ENCODE measurements at places on chromosomes 16 and 17.

DNA sequence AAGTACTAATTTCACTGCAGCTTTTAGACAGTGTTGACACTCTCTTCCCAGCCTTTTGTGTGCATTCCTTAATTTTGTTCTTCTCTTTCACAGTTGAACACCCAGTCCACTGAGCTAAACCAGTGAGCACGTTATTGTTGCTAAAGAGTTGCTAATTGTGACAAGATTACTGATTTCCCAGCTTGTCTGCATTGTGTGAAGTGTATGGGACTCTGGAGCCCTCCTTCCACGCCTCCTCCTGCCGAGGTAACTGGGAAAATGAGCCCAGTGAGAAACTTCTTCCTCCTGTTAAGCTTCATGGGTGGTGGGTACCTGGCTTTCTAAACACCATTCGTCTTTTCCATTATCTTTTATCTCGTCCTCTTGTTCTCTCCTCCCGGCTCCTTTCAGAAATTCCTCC lies 29.8 kb upstream of the DNAH17 start:
- no peak for DNase-seq

DNA sequence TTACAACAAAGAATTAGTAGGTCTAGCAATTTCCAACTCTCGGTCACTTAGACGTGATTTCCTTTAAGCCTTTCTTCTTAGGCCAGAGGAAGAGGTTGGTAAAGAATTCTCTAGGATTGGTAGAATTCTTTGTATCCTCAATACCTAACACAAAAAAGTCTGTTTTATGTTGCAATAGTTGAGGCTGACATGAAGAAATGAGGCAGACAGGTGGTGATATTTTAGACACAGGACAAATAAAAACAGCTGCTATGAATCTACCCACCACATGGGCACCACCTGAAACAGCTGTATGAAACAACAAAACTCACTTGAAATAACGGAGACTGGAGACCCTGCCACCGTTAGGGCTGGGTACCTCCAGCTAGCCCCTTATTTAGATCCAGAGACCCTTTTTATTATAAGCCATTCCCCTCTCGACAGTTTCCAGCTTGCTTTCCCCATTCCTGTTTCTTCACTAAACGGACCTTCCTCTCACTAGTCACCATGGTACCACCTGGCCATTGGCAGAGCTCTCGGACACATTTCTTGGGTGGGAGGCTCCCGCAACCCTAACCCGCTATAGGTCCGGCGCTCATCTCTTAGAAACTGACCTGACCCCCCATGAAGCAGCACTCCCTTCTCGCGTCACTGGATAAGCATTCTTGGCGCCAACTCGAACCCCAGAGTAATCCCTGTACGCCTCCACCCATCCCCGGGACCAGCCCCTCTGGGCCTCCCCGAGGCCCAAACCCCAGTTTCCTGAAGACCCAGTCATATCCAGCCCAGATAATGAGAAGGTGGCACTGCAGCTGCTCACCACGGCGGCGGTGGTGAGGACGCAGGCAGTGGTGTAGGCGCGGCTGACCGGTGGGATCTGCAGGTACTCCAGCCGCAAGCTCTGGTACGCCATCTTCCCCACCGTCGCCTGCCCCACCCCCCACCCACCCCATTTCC lies at the start of gene DERL2:
Gene DERL2, minus strand, starts transcription at position 909 of the 936 bp plus-strand sequence. Its CDS starts 17 bp downstream, at position 892.
- DNase-seq, result no peak

DNA sequence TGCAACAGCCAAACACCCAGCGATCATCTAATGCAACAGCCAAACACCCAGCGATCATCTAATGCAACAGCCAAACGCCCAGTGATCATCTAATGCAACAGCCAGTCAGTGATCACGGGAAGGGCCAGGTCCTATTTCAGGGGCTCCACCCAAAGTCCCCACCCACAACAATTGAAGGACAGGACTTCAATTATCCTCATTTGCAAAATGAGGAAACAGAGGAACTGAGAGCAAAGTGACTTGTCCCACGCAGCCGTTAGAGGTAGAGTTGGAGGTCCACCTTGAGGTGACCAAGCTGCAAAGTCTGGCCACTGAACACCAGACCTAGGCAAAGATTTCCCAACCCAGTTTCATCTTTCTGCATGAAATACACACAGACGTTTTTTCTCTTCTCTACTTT lies 3.7 kb downstream of the ZG16B start:
- DNase-seq, result no peak

DNA sequence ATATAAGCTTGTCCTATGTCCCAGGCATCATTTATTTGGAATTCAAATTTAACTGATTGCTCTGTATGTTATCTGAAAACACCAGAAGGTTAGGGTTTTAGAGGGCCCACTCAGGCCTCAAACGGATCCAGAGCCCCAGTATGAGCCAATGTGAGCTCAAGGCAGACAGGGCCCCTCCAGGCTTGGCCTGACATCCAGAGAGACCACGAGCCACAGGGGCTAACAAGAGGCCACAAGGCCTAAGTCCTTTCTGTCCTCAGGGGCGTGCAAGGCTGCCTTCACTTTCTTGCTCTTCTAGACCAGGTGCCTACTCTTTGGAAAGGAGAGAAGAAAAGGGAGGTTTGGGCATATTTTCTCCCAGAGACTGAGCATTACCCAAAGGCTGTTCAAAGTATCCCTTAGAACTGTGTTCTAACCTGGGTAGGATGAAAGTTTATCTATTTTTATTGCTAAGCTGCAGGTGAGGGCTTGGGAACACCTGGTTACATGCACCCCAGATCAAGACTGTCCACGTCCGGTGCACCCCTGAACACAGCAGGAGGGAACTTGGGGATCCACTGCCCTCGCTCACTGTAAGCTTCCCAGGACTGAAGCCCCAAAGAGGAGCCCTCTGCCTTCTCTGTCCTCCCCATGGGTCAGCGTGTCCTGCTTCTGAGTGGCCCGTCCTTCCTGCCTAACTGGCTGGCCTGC lies 1.5 kb upstream of the ENGASE start:
- DNase-seq, result no peak

- DNase-seq, result no peak
These were observed 1.4 kb downstream of the ARSG start for GRCh38 chr17:68292689-68293040.

- DNase-seq, result no peak
These were observed 3.0 kb upstream of the WFIKKN2 start for GRCh38 chr17:50832267-50832863.

DNA sequence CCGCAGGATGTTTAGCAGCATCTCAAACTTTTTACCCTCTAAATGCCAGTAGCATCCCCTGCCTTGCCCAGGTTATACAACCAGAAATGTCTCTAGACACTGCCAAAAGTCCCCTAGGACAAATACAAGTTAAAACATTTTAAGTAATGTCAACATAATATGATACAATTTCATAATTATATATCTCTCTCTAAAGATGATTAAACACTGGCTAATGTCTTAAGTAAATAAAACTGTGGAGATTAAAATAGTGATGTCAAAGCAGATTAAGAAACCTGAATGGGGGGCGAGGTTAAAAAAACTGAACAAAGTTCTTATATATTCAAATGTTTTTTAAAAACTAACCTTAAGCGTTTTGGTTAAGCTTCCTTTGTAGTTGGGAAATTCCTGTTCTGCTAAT lies 62.1 kb downstream of the CFDP1 start:
- DNase-seq, result no peak

- DNase-seq, result no peak
These were observed 93.0 kb downstream of the SEC14L1 start for GRCh38 chr17:77233635-77234334.

DNA sequence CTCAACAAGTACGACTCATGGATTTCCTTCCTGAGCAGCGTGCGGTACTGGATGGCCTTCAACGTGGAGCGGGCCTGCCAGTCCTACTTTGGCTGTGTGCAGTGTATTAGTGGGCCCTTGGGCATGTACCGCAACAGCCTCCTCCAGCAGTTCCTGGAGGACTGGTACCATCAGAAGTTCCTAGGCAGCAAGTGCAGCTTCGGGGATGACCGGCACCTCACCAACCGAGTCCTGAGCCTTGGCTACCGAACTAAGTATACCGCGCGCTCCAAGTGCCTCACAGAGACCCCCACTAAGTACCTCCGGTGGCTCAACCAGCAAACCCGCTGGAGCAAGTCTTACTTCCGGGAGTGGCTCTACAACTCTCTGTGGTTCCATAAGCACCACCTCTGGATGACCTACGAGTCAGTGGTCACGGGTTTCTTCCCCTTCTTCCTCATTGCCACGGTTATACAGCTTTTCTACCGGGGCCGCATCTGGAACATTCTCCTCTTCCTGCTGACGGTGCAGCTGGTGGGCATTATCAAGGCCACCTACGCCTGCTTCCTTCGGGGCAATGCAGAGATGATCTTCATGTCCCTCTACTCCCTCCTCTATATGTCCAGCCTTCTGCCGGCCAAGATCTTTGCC lies 9.0 kb downstream of the HAS3 start:
- DNase-seq, result no peak

DNA sequence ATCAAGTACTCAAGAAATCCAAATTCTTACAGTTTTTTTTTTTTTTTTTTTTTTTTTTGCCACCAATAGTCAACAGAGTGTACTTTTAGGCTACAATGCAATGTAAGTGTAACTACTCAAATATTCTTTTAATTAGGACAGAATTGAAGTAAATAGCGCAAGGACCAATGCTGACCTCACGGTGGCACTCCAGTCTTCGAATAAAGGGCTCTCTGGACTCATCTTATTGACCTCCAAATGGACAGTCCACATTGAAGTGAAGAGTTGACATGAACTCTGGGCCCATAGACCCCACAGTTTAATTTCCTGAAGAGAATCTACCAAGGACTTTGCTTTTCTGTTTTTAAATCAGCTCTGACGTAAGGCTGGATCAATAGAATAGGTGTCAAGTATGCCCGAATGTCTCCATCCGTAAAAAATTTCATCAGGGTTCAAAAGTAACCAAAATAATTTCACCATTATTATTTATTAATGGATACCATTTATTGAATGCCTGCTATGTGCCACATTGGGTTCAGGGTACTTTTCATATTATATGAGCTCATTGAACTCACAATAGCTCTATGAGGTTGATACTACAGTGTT lies 7.3 kb upstream of the DDX52 start:
- no peak for DNase-seq

DNA sequence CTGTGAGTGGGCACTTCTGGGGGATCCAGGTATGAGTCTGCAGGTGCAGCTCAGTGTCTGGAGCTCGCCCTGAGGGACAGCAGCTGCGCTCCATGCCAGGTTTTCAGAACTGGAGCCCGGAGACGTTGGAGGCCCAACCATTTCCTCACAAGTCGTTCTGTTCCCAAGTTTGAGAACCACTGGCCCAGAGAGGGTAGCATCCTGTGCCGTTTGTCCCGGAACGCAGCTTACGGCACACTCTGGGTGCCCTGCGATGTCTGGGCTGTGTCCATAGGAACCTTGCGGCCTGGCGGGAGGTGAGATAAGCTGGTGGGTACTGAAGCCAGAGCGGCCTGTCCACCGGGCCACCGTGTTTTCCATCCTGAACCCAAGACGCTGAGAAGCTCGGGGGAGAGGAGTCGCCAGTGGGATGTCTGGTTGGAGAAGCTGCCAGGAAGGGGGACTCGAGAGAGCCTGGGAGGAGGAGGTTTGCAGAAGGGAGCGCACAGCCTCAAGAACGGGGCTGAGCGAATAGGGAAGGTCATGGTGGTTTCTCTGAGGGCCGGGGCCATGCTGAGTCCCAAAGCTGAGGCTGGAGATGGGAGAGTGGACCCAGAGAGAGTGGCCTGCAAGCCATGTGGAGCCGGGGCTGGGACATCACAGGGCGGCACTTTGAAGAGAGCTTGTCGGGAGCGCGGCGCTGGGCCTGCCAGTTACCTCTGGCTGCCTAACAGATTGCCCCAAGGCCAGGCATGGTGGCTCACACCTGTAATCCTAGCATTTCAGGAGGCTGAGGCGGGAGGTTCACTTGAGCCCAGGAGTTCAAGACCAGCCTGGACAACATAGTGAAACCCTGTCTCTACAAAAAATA lies 211.0 kb upstream of the GSE1 start:
- DNase-seq, result no peak

DNA sequence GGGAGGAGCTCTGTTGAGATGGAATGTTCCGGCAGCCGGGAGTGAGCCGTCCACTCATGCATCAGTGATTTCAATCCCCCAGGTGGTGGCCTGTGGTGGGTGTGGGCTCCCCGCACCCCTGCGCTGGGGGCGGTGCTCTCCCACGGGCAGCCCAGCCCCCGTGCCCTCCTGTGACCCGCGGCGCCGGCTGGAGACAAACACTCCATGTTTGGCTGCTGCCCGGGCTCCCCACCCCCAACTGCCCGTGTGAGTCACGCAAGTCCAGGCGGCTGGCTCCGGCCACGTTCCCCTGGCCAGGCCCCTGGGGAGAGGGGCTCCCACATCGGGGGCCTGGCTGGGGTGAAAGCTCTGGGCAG lies 29.4 kb downstream of the CACNA1H start:
- no peak for DNase-seq

DNA sequence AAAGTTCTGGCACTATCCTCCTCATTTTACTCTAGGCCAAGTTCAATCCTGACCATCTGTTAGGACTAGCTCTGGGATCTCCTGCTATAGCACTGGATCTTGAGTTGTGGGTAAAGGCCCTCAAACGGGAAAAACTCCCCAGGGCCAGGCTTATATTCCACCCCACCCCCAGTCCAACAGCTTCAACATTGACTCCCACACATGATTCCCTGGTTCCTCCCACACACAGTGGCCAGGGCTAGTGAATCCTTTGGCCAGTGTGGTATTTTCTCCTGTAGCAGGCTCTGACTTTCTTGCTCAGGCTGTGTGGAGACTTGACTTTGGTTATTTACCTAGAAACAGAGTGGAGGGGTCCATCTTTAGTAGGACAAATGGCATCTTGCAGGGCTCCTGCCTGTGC lies 10.3 kb upstream of the AKAP10 start:
- DNase-seq, result no peak

DNA sequence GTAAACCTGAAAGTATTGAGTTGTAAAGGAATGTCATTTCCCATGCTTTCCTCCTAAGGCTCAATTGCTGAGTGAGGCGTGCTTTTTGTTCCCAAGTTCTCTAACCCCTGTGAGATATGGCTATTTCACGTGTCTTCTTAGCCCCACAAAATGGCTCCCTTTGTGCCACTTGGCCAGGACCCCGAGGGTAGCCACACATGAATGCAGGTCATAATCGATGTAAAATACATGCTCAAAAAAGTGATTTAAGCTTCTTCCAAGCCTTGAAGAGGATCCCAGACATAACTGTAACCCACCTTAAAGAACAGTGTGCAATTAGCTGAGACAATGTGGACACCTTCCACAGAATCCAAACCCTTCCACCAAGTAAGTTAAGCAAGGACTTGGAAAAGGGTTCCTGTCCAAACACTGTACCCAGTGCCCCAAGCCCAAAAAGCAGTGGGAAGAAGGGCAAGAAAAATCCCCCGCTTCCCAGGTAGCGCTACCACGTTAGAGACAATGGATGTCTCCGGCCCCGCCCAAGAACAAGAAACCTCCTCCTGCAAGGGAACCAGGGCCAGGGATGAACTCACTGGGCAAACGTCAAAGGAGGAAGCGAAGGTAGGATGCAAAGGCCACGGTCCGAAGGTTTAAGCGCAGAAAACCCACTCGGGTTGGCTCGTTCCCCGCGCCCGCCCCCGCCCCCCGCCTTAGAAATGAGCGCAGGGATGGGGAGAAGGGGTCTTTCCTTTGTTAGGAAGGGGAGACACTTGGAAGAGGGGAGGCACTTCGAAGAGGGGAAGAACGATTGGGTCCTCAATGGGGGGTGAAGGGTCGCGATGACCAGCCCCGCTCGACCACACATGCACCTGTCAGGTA lies 1.2 kb downstream of the JPT1 start:
- no peak for DNase-seq
